Fibroblast of skin of scalp (primary cell): ENCODE measurements at places on chromosomes 2 and 18.

- no peak for DNase-seq
Measured at GRCh38 chr18:42392416-42392815, 437.4 kb downstream of the PIK3C3 start.

- no peak for DNase-seq
Measured at GRCh38 chr2:32168513-32168912, 2.8 kb downstream of the SLC30A6 start.

DNA sequence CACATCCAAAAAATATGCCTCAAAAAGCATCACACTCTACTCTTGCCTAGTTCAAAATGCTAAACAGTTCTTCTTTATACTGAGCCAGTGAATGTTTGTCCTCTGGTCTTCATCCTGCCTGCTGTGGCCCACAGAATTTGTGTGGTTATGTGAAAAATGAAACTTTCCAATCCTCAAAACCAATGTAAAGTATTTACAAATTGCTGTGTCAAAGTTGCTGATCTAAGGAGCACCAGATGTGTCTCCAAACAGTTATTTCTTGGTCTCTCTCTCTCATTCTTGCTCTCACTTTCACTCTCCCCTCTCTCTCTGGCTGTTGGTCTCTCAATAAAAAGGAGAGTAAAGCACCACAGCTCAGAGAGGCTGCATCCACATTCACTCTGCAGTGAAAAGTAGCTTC is 23.0 kb downstream of the EPHA4 start:
- DNase-seq = peak; percentile 24

GRCh38 chr2:239693330-239693729 is 292.5 kb upstream of the HDAC4 start:
- no peak for DNase-seq

GRCh38 chr2:220090050-220090449 is 462.6 kb downstream of the SLC4A3 start:
- no peak for DNase-seq

DNA sequence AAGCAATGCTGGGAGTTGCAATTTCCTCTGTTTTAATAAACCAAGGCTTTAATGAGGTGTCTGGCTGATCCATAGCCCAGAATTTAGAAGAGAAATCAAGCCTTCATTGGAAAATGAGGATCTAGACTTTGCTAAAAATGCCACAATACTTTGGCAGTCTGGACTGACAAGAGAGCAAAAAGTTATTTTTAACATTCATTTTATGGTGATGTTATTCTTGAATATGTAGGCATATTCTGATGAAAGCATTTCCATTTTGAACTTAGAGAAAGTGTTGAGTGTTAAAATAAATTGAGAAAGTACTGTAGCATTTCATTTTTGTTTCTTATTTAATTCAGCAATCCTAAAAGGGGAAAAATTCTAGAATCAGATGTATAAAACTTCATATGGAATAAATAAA is 151.8 kb upstream of the HNMT start:
- DNase-seq = no peak

DNA sequence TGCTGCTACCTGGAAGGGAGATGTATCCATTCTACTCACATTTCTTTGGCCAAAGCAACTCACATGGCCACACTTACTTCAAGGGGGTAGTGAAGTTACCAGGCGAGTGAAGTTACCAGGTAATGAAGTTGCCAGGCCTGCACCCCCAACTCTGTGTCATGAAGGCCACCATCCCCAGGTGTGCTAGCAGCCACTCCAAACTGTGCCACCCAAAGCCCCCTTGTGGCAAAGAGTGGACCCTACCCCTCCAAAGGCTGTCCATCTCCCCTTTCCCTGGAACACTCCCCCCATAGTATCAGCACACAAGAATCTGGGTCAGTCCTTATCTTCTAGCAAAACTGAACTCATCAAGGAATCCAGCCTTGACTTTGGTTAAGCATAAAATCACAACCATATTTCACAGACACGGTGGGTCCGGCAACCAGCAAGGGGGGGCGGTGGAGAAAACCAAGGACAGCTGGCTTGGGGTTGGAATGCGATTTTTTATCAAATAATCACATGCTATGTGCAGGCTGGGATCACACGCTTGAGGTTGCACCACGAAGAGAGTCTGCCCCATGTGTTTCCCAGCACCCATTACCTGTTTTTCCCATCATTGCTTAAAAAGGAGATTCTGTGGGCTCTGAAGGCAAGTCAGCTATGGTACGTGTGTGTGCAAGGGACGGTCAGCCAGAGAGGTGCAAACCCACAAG is 60.9 kb downstream of the ZFP36L2 start:
- DNase-seq = peak; percentile 16

- DNase-seq = no peak
Measured at GRCh38 chr18:23738151-23738550, 48.9 kb downstream of the LAMA3 start.

GRCh38 chr2:70923378-70924015 is 12.2 kb upstream of the ATP6V1B1 start:
- no peak for DNase-seq

DNA sequence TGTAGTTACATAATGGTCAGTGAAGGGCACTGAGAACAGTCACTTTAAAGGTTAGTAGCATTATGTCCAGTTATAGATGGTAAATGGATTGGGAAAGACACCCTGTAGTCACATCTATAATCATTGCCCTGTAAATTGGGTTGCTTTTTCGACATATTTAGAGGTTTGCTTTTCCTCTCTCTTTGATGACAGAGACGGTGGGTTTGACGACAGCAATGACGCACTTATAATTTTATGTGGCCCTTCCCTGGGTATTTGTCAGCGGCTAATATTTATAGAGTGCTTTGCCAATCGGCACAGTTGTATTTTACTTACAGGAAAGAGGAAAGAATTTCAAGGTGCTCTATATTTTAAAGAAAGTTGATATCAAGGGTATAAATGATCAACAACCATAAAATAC is 2.8 kb downstream of the CPS1 start:
- DNase-seq = no peak
